ENCODE measurements at places on chromosomes 16 and 17.
A peak's percentile ranks its signal among the peaks of the same experiment; 100 is the strongest.

GRCh38 chr16:74736531-74737157, 36.0 kb upstream of the MLKL start:
- no peak for DNase-seq

DNA sequence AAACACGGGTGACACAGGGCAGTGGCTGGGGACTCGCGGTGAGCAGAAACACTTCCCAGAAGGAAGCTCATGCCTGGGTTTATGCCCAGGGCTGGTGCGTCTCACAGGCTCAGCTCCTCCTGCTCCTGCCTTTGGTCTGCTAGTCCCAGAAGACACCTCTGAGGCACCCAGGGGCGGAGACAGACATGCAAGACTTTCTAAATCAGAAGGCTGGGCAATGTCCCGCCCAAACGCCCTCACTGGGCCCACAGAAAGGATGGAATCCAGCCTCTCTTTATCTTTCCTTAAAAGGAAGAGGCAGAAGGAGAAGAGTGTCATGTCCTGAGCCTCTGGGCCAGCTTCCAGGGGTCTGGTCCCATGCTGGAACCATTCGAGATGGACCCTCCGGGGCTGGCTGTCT, 197.7 kb upstream of the RPL38 start:
- no peak for DNase-seq

- no peak for DNase-seq
Observed at GRCh38 chr17:59832883-59833379, 59.8 kb downstream of the TUBD1 start.

GRCh38 chr17:45440161-45440778, 7.6 kb upstream of the ARHGAP27 start:
- DNase-seq: no peak

GRCh38 chr17:14725729-14726128, 424.8 kb downstream of the HS3ST3B1 start:
- no peak for DNase-seq

GRCh38 chr16:14399378-14400284, 230.4 kb downstream of the PARN start:
- peak; percentile 25 for DNase-seq

- DNase-seq: no peak
Observed at GRCh38 chr17:65243838-65244625, 106.9 kb downstream of the RGS9 start.
